GM04504 (cell line): ENCODE measurements at places on chromosomes 12 and 14.

DNA sequence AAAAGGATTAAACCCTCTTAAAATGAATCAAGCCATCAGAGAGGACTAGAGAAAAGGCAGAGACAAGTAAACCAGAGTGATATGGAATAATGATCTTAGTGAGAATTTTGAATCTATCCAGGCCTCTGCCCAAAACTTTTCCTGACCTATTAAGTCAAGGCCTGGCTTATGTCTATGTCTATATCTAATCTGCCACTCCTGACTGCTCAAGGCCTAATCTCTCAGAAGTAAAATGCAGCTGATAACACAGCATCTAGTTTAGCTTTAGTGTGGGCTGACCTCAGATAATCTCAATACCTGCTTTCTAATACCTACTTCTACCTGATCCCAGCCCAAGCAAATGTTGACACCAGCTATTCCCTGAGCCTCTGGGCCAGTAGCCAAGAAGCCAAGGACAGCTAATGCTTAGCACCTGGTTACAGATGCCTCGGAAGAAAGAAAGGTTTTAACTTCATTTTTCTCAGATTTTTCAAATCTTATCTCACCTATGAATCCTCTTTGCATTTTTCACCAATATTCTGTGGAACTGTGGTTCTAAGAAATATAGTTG lies 1472.5 kb upstream of the SEL1L start:
- no peak for DNase-seq

DNA sequence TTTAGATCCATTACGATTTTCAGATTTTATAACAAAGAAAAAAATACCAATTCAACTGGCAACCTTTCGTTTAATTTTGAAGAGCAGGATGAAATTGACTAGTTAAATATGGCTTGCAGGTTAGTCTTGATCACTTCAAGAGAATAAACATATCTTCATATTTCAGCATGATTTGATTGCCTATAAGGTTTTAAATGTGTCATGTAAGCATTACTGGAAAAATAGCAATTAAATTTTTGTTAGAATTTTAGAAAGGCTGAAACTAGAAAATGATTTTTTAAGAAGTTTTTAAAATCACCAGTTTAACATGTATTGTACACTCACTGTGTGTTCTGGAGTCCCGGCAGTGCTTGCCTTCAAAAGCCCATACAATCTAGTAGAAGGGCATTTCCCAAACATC lies 310.2 kb upstream of the DIO2 start:
- no peak for DNase-seq

GRCh38 chr12:108479364-108480070 lies 35.6 kb upstream of the FICD start:
- no peak for DNase-seq

DNA sequence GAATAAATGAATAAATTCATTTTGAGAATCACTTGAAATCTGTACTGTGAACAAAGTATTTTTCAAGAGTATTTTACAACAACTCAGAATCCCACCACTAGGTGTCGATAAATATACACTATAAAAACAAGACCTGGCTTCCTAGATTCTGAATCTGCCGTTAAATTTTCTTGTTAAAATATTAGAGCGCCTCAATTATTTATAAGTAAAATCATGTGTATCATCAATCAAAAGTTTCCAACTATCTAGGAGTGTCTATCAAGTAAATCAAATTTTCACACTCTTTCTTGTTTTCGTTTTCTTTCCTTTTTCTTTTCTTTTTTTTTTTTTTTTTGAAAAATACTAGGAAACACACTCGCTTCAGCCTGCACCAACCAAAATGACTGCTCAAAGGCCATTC lies 179.2 kb upstream of the DCN start:
- DNase-seq, result no peak

GRCh38 chr14:77066578-77067172 lies 31.4 kb upstream of the CIPC start:
- DNase-seq, result no peak

DNA sequence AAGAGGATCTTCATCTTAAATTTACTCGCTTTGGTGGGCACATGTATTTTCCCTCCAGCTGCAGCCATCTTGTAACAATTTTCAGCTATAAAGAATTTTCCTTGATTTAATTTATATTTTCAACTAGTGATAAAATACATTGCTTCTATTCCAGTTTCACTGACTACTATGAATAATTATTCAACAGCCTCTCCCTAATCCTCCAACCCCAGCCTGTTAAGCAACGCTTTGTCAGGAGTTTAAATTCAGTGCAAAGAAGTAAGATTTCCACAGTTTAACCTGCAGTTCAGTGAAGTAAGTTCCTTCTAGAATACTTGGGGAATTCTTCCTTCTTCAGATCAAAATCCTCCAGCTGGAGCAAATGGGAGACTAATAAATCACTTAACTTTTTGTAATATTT lies 180.2 kb downstream of the MSRB3 start:
- no peak for DNase-seq

DNA sequence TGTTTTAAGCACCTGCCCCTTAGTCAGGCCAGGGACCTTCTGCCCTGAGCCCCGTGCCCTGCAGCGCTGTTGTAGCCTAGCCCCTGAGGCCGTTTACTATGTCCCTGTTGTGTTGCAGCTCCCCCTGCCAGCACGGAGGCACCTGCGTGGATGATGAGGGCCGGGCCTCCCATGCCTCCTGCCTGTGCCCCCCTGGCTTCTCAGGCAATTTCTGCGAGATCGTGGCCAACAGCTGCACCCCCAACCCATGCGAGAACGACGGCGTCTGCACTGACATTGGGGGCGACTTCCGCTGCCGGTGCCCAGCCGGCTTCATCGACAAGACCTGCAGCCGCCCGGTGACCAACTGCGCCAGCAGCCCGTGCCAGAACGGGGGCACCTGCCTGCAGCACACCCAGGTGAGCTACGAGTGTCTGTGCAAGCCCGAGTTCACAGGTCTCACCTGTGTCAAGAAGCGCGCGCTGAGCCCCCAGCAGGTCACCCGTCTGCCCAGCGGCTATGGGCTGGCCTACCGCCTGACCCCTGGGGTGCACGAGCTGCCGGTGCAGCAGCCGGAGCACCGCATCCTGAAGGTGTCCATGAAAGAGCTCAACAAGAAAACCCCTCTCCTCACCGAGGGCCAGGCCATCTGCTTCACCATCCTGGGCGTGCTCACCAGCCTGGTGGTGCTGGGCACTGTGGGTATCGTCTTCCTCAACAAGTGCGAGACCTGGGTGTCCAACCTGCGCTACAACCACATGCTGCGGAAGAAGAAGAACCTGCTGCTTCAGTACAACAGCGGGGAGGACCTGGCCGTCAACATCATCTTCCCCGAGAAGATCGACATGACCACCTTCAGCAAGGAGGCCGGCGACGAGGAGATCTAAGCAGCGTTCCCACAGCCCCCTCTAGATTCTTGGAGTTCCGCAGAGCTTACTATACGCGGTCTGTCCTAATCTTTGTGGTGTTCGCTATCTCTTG lies 7.6 kb downstream of the DLK1 start:
- no peak for DNase-seq

- DNase-seq, result no peak
Observed at GRCh38 chr12:51321882-51322281, 2.1 kb downstream of the BIN2 start.

- DNase-seq, result no peak
Observed at GRCh38 chr12:119319638-119320037, 14.9 kb upstream of the CCDC60 start.

- no peak for DNase-seq
Observed at GRCh38 chr12:54301428-54302048, 723 bp upstream of the NFE2 start.

- no peak for DNase-seq
Observed at GRCh38 chr14:100077441-100077840, 12.2 kb downstream of the EVL start.

- DNase-seq, result no peak
Observed at GRCh38 chr12:128326406-128326805, 59.4 kb downstream of the TMEM132C start.

DNA sequence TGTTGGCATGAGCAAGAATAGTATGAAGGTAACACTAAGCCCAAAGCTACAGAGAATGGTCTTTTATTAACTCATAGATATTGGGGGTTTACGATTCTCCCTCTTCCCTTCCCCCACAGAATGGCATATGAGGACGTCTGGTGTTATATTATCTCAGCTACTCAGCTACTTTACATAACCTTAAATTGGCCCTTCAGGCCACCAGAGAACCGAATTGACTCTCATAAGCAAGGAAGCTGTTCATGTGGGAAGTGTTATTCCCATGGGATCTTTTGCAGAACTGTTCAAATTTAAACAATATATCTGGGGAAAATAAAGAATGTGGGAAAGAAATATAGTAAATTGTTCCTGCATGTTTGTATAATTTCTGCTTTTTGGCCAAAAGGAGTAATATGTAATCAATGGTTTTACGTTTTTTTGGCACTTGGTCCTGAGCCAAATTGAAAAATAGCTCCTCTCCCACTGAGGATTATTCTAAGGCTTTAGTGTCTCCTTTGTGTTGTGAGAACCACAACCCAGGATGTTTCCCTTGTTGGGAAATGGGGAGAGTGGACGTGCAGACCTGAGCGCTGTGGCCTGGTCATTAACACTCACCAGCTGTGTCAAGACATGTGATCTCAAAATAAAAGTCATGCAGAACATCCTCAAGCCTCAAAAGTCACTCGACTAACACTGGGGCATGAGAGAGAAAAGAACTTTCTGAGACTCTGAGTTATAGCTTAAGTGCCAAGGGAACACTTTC lies 31.8 kb upstream of the CMAS start:
- no peak for DNase-seq

DNA sequence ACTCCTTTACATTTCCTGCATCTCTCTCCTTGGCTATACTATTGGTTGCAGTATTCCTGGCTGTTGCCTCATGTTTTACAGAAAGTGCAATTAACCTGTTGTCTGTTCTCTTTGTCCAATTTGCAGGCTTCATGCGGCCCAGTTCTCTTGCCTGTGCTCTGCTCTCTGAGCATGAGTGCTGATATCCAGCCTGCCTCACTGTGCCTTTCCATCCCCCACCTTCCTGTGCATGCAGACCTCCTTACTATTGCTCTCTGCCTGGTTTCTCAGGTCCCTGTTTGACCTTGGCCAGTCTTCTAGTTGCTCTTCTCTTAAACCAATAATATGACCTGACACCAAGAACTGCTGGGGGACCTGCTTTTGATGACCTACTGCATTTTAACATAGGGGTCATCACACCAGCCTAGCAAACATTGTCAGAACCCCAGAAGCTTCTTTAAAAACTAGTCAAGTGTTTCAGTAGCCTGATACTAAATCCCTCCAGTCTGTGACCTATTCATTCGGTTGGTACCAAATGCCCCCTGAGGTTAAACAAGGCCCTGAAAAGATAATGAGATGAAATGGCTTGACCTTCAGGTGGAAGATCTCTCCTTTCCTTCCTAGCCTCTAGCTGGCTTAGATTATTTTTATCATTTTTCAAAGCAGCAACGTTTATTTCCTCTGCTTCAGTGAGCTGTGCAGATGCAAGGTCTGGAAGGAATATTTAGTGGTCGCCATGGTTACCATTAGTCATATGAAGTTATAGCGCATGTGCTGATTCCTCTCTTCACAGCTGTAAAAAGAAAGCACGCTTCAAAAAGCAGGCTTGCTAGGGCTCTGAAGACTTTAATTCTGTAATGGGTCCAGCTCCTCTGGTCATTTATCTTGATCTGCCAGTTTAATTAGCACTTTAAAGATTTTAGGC lies 216.5 kb downstream of the PHLDA1 start:
- DNase-seq, result peak; percentile 90

GRCh38 chr12:127558361-127558760 lies 708.6 kb upstream of the TMEM132C start:
- DNase-seq, result no peak

- DNase-seq, result no peak
Observed at GRCh38 chr12:56296295-56296694, 3.8 kb downstream of the CS start.

DNA sequence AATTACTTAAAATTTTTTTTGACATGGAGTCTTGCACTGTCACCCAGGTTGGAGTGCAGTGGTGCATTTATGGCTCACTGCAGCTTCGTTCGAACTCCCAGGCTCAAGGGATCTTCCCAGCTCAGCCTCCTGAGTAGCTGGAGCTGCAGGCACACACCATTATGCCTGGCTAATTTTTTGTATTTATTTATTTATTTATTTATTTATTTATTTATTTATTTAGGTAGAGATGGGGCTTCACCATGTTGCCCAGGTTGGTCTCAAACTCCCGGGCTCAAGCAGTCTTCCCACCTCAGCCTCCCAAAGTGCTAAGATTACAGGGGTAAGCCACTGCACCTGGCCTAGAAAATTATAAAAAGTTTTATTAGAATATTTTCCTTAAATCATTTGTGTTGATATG lies 73.6 kb downstream of the DACT1 start:
- DNase-seq, result no peak

DNA sequence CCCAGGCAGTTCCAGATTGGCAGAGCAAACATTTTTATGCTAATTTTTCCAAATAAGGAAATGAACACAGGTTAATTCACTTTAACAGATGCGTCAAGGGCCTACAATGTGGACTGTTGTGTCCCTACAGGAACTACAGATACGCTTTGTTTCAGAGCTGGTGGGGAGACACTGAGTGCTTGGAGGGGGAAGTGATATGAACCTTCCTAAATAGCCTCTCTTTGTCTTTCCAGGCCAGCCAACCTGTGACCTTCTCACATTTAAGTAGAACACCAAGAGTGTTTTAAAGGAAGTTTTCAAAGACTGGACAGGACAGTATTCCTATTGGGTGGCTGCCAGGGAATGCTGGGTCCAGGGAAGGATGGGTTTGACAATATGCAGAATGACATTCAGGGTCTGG lies 141.3 kb downstream of the ZNF664 start:
- DNase-seq, result no peak

DNA sequence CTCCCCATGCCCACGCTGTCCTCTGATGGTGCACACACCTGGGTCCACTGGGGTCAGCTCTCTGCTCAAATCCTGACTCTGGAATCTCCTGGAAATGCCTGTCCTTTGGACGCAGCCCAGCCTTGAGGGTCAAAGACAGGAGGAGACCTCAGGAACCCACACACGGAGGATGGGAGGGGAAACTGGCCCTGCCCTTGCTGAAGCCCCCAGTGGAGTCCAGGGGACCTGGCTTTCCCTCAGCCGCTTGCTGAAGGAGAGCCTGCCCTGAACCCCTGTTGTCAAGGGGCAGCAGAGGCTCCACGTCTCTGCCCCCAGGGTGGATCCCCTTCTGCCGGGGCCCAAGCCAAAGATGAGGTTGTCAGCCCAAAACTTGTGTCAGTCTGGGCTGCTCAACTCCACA lies 16.9 kb downstream of the GALNT9 start:
- no peak for DNase-seq

GRCh38 chr12:94762259-94762942 lies 112.0 kb upstream of the TMCC3 start:
- DNase-seq, result no peak

GRCh38 chr12:73277971-73278370 lies 1005.8 kb downstream of the TRHDE start:
- no peak for DNase-seq

DNA sequence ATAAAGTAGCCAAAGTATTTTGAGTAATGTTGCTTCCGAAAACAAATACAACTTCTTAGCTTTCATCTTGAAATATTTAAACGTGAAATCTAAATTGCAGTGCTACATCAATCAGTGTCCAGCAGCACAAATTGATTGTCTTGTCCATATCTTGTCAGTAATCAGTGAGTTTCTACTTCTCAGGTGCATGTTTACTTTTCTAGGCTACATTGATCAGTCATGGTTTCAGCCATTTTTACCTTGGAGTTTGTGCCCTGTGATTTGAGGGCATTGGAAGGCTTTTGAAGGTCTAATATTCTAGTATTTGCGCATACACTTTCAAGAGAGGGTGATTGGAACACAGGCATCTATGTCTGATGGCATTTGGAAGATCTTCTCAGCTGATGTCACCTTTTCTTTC lies 12.4 kb downstream of the RMST start:
- no peak for DNase-seq

GRCh38 chr12:58915037-58915436 lies 5.3 kb downstream of the LRIG3 start:
- no peak for DNase-seq

- DNase-seq, result no peak
Observed at GRCh38 chr14:23537351-23538049, 14.1 kb downstream of the ZFHX2 start.
